ENCODE measurements at places on chromosomes 3 and 15.

- DNase-seq = no peak
Measured at GRCh38 chr3:128276146-128276435, 122.8 kb downstream of the EEFSEC start.

- no peak for DNase-seq
Measured at GRCh38 chr15:22949074-22949547, 31.1 kb downstream of the CYFIP1 start.

DNA sequence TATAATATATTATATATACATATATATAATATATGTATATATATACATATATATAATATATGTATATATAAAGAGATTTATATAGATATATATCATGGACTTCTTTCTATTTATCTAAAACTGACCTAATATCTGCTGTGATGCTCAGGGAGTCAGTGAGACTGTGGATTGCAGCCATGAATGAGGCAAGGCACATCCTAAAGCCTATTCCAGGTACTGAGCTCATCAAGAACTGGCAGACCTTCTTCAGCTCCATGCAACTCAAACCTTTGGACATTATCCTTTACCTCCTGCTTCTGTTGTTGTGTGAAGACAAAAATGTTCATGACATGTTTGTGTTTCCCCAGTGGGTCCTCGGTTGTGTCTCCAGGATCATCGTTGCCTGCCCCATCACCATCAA is 7.7 kb upstream of the LPP start:
- no peak for DNase-seq

DNA sequence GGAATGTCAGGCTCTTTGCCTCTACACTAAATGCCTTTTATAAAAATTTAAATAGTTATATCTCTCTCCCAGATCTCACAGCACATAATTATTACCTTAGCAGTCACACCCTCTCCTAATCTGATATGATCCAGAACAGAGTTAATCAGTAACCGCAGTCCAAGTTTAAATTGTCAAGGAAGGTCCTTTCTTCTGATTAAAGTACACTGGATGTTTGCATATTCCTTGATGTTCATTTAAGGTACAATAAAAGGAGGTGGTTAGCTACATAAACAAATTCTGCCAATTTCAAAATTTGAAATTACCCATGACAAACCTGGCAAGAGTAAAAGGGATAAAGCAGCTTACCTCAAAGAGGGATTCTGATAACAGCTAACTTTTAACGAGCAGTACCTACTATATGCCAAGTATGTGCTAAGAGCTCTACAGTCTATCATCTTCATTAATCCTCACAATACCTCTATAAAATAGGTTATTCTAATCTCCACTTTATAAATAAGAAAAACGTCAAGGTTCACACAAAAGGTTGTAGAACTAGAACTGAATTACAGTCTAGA is 4.3 kb downstream of the GOLIM4 start:
- DNase-seq = no peak

DNA sequence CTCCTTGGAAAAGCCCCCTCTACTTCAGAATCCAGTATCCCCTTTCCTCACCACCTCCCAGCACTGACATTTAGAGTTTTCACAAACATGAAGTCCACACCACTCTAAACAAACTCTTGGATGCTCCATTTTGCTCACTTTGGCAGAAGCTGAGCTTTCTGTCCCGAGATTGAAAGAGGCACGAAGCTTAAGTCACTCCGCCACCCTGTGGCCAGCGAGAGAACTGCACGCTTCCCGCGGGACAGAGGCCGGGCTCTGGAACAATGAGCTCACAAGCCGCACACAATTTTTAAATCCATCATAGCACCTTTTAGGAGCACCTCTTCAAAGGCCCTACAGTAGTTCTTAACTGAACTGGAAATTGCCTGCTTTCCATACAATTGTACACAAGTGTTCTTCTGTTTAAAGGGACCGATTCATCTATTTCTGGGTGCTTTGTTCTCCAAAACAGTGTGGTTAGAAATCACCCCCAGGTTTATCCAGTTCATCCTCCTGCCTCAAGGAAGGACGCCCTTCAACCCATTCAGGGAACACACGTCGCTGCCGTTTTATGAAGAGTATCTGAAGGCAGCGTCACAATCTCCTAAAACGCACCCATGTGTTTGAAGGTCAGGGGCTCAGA is 226.1 kb downstream of the VPS13C start:
- DNase-seq = peak; percentile 6

- DNase-seq = no peak
Measured at GRCh38 chr3:150681057-150681456, 22.7 kb downstream of the ERICH6 start.

DNA sequence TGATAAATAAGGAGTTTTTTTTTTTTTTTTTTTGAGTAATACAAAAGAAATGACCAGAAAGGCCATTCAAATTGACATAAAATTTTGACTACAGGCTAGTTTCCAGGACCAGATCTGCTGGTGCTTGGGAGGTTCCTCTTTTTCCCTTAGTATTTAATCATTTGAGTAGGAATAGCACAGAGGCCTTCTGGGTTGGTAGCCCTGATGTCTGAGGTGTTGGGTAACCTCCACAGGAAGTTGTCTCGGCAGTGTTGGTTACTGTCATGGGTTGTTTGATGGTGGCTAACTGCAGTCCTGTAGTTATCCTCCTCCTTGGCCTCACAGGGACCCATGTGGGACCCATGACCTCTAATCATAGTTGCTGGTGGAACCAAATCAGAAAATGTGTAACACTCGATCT is 91.1 kb downstream of the USP13 start:
- no peak for DNase-seq

DNA sequence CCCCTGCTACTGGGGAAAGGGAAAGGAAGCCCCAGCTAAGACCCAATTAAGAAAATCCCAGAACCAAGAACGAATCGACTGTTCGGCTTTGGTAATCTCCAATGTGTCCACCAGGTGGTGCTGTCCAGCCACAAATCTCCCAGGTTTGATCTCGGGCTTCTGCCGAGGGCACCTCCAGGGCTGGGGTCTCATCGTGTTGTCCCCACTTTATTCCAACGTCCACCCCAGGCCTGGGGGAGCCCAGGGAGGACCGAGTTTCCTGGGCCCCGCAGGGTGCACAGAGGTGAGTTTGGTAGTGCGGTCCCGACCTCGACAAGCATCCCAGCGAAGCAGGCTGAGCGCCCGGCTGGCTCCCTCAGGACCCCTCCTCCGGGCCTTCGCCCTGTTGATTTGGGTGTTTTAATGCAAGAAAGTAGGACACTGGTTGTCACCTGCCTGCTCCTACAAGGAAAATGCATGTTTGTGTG is 185.1 kb downstream of the GOLGA6L6 start:
- no peak for DNase-seq

DNA sequence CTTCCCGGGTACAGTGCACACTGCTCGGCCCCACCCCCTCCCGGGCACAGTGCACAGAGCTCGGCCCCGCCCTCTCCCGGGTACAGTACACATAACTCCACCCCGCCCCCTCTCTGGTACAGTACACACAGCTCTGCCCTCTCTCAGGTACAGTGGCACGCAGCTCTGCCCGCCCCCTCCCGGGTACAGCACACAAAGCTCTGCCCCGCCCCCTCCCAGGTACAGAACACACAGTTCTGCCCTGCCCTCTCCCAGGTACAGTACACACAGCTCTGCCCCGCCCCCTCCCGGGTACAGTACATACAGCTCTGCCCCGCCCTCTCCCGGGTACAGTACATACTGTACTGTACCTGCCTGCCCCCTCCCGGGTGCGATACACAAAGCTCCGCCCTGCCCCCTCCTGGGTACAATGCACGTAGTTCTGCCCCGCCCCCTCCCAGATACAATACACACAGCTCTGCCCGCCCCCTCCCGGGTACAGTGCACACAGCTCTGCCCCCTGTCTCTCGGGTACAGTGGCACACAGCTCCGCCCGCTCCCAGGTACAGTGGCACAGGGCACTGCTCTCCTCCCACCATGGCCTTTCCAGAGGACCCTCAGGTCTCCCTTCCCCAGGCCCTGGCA is 16.4 kb upstream of the PRR20G start:
- DNase-seq = peak; percentile 99

GRCh38 chr15:45677797-45678196 is 43.0 kb downstream of the SQOR start:
- no peak for DNase-seq

DNA sequence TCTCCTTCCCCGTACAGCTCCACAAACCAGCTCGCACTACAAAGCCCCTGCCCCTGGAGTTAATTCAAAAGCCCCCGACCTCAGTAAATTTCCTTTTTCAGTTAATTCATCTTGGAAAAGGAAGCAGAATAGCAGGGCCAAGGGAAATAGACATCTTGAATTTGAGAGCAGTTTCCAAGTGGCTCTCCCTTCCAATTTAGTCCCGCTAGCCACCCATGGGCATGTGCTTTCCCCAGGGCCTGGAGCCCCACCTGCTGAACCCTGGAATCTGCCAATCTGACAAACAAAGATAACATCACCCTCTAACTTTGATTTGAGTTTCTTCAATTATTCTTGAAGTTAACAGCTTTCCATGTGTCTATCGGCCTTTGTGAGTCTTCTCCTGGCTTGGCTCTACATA is 31.7 kb downstream of the PRR20G start:
- no peak for DNase-seq

- no peak for DNase-seq
Measured at GRCh38 chr15:49370782-49371181, 52.3 kb upstream of the FGF7 start.

- no peak for DNase-seq
Measured at GRCh38 chr15:50786871-50787270, 21.4 kb upstream of the SPPL2A start.

GRCh38 chr15:48370460-48370859 is 39.2 kb downstream of the DUT start:
- no peak for DNase-seq

GRCh38 chr3:172675441-172676193 is 35.2 kb downstream of the NCEH1 start:
- no peak for DNase-seq

DNA sequence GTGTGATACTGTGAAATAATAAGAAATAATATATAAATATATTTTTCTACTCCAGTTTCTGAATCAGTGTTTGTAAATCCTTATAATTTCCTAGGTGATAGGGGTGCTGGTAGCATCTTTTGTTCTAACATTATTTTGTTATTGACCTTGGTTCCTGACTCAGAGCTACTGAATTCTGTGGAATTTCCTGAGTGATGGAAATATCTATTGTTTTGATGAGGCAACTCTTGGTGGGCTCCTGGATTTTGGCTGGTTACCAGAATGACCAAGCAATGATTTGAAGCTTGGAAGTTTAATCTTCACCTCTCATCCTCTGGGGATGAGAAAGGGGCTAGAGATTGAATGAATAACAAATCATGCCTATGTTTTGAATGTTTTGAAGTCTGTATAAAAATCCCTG is 377.3 kb downstream of the LPP start:
- DNase-seq = no peak

GRCh38 chr15:75929799-75930565 is 26.3 kb downstream of the FBXO22 start:
- no peak for DNase-seq

GRCh38 chr3:182608832-182609231 is 184.5 kb upstream of the ATP11B start:
- DNase-seq = no peak

GRCh38 chr3:111801693-111802092 is 57.4 kb upstream of the PHLDB2 start:
- no peak for DNase-seq

All from NCI-H510A (cell line).